ENCODE measurements at places on chromosomes 2 and 18. TPM values are rescaled to one million over a fixed set of nuclear protein-coding genes. Genes with fewer than 3 reads are reported as not detected.

The C2orf68 gene
- 27.9 TPM for total RNA-seq

- no peak for DNase-seq
Measured at GRCh38 chr2:191980483-191980882, 133.6 kb upstream of the CAVIN2 start.

The CHCHD5 gene
- total RNA-seq: 12.0 TPM

- no peak for DNase-seq
Measured at GRCh38 chr2:70664525-70664924, 103.5 kb downstream of the ADD2 start.
